ENCODE measurements at places on chromosomes 2 and 18.

DNA sequence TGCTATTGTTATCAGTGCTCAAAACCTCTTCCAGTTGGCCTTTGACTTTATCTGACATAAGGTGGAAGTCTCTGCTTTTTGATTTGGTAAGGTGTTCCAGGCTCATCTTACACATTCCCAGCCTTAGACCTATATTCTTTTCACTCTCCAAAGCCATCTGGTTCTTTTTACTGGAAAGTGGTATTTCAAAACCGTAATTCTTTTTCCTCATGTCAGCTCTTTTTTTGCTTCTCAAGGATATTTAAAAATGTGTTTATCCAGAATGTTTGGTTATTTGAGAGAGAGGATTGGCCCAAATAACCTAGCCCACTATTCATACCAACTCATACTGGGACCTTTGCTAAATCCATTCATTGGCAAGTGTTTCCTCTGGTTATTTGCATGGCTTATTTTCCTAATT lies 411.2 kb upstream of the PIK3C3 start:
- no peak for DNase-seq

GRCh38 chr2:166144071-166144470 lies 16.3 kb upstream of the SCN1A start:
- no peak for DNase-seq

DNA sequence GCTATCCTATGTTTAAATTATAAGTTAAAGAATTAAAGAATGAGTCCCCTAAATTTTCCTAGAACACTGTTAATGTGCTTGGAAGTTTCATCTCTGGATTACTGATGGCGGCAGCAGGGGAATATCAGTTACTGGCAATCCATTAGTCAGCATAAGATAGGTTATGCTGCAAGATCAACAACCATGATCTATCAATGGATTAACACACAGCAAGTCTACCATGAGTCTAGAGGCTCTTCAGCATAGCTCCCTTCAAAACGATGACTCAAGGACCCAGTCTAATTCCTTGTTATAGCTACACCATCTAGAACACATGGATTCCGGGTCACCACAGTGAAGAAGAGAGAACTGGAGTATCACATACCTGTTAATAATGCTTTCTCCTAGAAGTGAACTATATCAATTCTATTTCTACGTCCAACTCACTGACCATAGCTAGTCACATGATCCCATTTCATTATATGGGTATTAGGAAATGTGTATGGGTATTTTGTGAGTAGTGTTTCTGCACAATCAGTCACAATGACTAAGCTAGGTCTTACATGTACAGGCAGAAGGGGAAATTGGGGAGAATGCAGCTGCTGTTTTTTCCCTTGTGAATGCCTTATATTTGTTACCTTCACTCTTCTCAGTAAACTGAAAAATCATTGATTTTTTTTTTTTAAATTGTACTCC lies 108.3 kb upstream of the MAPRE2 start:
- no peak for DNase-seq

GRCh38 chr2:207491086-207491485 lies 38.7 kb upstream of the CREB1 start:
- no peak for DNase-seq

DNA sequence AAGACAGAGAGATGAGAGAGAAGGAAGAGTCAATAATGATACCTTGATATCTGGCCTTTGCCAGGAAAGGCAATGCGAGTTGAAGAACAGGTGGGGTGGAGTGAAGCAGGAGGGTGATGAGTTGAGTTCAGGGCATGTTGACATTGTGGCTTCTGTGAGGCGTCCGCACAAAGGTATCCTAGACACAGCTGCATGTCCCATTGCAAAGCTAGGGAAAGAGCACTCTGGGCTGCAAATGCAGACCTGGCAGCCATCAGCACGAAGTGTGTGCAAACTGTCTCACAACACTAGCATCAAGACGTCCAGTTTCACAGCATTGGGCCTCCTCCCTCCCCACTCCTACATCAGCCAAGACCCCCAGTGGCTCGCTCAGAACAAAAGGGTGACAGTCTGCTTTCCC lies 36.1 kb downstream of the TEX51 start:
- DNase-seq, result no peak

DNA sequence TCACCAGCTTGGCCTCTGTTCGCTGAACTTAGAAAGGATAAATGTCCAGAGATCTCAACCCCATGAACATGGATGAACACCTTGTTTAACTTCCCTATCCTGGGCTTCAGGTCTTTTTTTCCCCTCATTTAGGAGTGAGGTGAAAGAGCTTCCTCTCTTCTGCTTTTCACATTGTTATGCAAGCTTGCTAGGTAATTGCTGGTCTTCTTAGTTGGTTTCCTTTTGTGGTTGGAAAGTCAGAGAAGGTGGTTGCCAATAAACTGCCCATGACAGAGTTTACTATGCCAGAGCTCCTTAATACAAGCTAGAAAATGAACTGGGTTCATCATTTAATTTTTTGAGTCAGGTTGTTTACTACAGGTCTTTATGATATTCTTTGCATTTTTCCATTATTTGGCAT lies 16.6 kb downstream of the SLC9A4 start:
- no peak for DNase-seq

DNA sequence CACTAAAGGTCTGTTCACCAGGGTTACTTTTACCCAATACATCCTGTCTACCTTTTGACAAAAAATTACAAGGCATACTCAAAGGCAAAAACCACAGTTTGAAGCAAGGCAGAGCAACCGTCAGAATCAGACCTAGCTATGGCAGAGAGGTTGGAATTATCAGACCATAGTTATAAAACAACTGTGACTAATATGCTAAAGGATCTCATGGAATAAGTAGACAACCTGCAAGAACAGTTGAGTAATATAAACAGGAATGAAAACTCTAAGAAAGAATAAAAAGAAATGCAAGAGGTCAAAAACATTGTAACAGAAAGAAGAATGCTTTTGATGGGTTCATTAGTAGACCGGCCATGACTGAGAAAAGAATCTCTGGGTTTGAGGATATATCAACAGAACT lies 318.8 kb upstream of the KCNH7 start:
- DNase-seq, result no peak

GRCh38 chr18:3002732-3003131 lies 10.2 kb downstream of the LPIN2 start:
- no peak for DNase-seq

GRCh38 chr2:151789055-151789834 lies 39.0 kb downstream of the ARL5A start:
- DNase-seq, result no peak

GRCh38 chr18:58362027-58362575 lies 266.8 kb downstream of the ALPK2 start:
- no peak for DNase-seq

GRCh38 chr2:239549711-239550255 lies 149.0 kb upstream of the HDAC4 start:
- DNase-seq, result no peak

- no peak for DNase-seq
Observed at GRCh38 chr2:203948733-203949132, 12.2 kb downstream of the ICOS start.

GRCh38 chr2:126839796-126840195 lies 58.9 kb upstream of the TEX51 start:
- DNase-seq, result no peak

DNA sequence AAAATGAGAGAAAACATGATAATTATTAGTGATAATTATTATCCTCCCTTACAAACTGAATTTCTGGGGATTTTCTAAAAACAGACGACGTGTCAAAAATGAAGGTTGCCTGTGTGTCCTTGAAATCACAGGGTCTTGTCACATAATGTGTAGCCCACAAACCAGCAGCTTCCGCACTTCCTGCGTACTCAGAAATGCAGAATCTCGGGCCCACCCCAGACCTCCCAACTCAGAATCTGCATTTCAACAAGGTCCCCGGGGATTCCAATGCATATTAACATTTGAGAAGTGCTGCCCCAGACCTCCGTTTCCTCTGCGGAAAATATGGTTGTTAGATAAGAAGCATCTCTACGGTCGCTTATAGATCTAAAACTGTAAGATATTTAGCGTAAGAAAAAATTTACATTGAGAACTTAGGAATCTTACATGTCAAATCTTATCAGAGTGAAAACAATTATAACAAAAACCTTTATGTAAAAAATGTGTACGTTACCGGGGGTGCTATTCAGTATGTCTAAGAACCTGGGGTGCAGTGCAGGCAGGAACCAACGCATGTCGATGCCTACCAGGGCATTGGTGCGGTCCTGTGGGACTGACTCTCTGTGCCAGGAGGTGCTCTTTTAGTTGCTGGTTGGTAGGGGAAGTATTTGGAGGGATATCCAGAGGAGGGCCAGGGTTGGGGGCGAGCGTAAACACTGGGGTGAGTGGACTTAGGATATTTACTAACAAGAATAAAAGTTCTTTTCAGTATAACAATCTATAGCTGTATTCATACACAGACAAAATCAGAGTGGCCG lies 15.2 kb downstream of the CDKL4 start:
- DNase-seq, result no peak

DNA sequence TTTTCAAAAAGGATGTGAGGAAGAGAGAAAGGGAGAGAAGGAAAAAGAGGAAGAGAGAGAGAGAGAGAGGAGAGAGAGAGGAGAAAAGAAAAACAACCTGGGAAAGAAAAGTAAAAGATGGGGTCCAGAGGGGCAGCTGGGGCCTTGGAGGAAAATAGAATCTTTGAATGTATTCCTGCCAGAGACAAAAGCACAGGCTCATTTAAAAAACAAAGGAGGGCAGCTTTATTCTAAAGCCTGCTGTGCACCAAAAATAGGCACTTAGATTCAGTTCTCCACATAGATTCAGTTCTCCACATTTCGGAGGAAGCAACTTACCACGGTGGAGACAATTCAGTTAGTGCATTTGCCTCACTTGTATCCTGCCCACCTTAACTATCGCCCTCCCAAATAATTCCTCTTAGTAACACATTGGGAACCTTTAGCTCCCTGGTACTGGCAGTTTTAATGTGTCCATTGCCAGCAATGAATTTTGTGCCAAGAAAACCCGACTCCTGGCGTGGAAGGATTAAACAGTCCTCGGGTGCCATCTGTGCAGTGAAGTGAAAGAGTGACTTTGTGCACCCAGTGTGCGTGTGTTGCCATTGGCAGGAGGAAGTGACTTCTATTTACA lies 71.3 kb downstream of the DPP4 start:
- DNase-seq, result no peak

- DNase-seq, result no peak
Observed at GRCh38 chr2:120546048-120546864, 189.4 kb upstream of the GLI2 start.

GRCh38 chr2:150357770-150358467 lies 129.5 kb downstream of the RND3 start:
- DNase-seq, result no peak

DNA sequence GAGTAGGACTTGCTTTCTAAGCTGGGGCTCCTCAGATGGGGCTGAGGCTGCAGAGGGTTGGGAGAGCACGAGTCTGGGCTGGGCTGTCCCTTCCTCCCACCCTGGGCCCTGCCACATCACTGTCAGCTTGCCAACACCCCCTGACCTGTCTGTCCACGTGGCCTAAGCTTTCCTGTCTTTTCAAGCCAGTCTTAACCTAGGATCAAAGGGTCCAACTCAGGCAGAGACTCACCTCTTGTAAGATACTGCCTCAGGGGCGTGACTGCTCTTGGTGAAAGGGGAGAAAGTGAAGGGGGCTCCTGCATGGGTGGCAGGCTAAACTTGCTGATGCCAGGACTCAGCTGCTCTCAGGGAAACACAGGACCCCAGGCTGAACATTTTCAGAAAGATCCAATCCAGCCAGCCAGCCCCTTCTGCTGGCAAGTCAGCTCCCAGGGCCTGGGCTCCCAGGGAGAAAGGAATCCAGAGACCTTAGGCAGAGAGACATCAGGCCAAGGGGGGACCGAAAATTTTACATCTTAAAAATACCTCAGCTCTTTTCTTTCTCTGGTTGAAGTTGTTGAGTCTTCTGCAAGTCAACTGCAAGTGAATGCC lies 144.2 kb upstream of the ID2 start:
- DNase-seq, result no peak

DNA sequence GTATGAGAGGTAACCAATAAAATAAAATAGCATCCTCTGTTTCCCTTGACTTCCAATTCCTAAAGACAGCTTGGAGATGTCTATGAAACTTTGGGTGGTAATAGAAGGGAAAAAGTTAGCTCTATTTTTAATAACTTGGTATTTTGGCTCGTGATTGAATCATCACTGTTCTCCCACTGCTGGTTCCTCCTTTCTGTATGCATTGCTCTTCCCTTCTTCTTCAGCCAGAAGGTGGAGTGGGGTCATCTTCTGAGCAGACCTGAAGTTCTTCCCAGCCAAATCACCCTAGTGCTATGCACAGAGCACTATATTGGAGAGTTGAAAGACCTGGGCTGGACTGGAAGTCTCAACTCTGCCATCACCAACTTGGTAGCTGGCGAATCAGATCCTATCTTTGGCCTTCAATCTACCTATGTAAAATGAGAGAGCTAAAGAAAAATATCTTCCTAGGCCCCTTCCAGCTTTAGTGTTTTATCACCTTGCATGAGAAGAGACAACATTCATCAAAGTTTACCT lies 54.1 kb downstream of the CPO start:
- no peak for DNase-seq

- DNase-seq, result no peak
Observed at GRCh38 chr2:96554293-96555145, 18.0 kb downstream of the ARID5A start.

GRCh38 chr18:30106356-30106755 lies 936.2 kb downstream of the DSC3 start:
- DNase-seq, result no peak

- DNase-seq, result no peak
Observed at GRCh38 chr18:31386741-31387140, 10.2 kb downstream of the DSG4 start.

DNA sequence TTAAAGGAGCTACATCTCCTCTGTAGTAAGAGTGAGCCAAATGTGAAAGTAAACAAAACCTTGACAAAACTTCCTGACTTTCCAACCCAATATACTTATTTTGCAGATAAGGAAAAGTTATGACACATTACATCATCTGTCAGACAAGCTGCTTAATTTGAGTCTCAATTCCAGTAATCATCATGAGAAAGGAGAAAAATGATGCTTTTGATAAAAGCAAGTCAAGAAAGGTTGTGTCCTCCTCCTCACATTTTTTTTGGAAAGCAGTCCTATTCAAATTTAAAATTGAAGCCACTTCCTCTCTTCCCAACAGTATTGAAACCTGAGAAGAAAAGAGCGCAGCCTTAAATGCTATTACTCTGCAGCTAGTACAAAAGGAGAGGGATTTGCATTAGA lies 519.6 kb downstream of the LRP1B start:
- DNase-seq, result no peak

Data from cerebellar nuclear complex (tissue), 1 donor.